ENCODE measurements at places on chromosomes 6 and 20.

DNA sequence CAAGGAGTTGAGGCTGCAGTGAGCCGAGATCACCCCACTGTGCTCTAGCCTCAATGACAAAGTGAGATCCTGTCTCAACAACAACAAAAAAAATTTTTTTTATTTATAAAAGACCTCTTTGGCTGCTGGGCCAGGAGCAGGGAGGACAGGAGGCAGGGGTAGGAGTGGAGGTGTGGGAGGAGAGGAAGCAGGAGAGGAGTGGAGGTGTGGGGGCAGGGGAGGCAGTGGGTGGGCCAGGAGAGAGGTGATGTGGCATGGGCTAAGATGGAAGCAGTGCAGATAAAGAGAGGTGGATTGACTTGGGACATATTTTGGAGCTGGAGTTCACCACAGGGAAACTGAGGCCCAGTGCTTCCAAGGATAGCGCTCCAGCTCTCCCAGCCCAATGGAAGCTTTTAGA, 13.4 kb upstream of the CSNK2A1 start:
- no peak for DNase-seq

- DNase-seq, result no peak
Observed at GRCh38 chr6:160204710-160205109, 53.9 kb downstream of the SLC22A2 start.

DNA sequence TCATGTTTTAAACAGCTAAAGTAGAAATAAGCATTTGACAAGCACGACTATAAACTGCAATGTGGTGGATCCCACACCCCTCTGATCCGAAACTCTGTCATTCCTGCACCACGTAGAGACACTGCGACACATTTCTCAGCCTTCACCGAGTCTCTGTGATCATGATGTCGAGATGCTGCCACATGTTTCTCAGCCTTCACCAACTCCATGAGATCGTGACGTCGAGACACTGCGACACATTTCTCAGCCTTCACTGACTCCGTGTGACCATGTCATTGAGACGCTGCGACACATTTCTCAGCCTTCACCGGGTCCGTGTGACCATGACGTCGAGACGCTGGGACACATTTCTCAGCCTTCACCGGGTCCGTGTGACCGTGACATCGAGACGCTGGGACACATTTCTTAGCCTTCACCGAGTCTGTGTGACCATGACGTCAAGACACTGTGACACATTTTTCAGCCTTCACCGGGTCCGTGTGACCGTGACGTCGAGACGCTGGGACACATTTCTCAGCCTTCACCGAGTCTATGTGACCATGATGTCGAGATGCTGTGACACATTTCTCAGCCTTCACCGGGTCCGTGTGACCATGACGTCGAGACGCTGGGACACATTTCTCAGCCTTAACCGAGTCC, 143.0 kb downstream of the TTLL2 start:
- DNase-seq, result no peak

DNA sequence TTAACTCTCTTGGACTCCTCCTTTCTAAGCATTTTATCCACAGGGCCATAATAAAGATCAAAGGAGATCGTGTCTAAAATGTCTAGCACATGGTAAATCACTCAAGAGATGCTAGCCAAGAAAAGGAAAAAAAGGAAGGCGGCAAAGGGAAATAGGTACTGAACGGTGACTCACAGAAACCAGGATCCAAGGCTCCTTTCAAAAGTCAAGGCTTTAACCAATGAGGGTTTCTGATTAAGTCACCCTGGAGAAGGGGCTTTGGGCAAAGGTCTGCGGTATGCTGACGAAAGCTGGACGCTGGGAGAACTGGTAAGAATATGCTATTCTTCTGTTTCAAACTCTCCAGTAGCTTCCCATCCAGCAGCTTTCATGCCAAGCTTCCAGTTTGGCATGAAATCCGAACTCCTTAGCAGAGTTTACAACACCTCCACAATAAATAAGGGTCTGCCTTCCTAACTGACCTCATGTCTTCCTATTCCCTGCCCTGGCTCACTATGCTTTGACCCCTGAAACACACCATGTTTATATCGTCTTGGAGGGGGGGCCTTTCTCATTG, 1.0 kb downstream of the TOMM34 start:
- DNase-seq, result no peak

GRCh38 chr6:42969934-42970333, 9.0 kb downstream of the PEX6 start:
- no peak for DNase-seq
